ENCODE measurements at places on chromosomes 6 and 20.

GRCh38 chr6:144581812-144582537 lies 296.8 kb downstream of the UTRN start:
- no peak for DNase-seq

DNA sequence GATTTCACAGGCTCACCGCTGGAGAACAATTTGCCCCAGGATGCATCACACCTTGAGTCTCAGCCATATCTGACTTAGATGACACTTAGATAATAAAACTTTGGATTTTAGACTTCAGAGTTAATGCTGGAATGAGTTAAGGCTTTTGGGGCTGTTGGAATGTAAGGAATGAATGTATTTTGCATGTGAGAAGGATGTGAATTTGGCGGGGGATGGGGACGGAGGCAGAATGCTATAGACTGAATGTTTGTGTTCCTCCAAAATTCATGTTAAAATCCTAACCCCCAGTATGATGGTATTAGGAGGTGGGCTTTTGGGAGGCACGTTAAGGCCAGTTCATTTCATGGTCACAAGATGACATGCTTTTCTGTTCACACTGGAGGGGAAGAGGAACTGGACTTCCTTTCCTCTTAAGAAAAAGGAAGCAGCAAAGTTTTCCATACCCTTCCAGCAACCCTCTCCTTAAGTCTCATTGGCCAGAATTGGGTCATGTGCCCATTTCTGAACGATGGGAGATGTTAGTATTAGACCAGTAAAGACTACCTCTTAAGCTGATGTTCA lies 5.8 kb upstream of the SRXN1 start:
- DNase-seq: no peak

DNA sequence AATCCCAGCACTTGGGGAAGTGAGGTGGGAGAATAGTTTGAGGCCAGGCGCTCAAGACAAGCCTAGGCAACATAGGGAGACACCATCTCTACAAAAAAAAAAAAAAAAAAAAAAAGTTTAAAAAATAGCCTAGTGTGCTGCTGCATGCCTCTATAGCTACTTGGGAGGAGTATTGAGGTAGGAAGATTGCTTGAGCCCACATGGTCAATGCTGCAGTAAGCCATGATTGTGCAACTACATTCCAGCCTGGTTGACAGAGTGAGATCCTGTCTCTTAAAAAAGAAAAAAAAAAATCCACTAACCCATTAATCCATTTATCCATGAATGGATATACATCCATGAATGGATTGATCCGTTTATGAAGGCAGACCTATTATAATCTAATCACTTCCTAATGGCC lies 1064.6 kb upstream of the EYS start:
- no peak for DNase-seq

GRCh38 chr20:25378189-25378883 lies 12.3 kb downstream of the ABHD12 start:
- no peak for DNase-seq

- DNase-seq: no peak
Measured at GRCh38 chr20:52103335-52103912, 88.2 kb downstream of the ZFP64 start.

- DNase-seq: no peak
Measured at GRCh38 chr20:19749618-19750071, 8.4 kb upstream of the RIN2 start.

DNA sequence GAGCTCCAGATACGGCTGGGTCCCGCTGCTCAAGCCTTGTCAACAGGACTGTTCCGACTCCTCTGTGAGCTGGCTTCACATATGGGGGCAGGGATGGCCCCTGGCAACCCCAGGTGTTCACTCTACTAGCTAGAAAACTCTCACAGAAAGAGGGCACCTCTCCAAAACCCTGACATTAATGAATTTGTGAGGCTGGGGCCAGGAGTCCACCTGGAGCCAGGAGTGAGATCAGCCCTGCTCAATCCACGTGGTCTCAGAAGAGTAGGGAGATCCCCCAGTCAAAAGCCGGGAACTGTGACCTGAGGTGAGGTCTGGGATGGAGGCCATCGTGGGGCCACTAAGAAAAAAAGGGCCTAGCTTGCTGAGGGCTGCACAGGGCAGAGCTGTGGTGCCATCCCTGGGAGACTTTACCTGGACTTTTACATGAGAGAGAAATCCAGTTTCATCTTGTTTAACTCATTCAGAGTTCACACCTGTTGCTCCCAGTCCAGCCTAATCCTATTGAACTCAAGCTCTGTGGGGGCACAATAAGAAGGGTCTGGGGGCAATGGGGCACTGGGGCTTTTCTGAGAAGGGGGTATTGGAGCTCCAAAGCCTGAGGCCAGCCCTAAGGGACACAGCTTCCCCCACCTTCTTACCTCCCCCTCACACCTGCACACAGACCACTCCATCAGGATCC lies 144.3 kb upstream of the MLN start:
- DNase-seq: no peak

DNA sequence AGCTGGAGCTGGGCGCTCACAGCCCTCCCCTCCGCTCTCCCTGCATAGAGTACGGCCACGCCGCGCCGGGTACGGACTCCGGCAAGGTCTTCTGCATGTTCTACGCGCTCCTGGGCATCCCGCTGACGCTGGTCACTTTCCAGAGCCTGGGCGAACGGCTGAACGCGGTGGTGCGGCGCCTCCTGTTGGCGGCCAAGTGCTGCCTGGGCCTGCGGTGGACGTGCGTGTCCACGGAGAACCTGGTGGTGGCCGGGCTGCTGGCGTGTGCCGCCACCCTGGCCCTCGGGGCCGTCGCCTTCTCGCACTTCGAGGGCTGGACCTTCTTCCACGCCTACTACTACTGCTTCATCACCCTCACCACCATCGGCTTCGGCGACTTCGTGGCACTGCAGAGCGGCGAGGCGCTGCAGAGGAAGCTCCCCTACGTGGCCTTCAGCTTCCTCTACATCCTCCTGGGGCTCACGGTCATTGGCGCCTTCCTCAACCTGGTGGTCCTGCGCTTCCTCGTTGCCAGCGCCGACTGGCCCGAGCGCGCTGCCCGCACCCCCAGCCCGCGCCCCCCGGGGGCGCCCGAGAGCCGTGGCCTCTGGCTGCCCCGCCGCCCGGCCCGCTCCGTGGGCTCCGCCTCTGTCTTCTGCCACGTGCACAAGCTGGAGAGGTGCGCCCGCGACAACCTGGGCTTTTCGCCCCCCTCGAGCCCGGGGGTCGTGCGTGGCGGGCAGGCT lies 4.6 kb downstream of the KCNK15 start:
- DNase-seq: no peak

GRCh38 chr6:115854866-115855665 lies 205.6 kb downstream of the FRK start:
- no peak for DNase-seq

DNA sequence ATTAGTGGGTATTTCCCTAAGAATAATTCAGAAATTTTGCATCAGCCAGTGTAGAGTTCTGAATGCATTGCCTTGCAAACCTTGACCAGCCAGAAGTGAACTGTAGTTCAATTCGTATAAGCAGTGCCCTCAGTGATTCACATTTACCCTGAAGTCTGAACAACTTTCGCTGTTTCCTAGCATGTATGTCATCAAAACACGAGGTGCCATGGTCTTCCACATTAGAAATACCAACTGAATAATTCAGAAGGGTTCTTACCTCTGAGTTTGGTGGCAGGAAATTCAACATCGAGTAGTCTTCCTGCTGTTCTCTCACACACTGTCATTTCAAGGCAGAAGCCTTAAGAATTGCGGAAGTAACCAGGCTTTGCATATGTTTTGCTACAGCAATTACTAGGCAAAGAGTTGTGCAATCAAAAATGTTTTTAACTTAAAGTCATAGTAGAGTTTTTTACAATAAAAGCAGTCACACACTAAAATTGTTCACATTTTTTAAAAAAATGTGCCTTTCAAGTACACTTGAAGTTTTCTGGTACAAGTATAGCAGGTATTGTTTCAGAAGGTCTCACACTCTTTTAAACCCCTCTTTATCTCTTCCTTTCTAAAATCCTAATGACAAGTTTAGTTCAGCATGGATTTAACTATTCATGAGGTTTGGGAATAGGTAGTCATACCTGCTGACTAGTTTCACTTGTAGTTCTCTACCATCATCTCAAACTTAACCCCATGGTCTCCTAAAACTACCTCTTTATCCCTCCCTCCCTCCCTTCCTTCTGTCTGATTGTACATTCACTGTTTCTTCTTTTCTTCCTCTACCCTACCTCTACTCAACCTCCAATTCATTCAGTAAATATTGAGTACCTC lies 118.3 kb downstream of the STXBP5 start:
- DNase-seq: no peak

- DNase-seq: no peak
Measured at GRCh38 chr20:43798291-43799149, 71.7 kb upstream of the GTSF1L start.

DNA sequence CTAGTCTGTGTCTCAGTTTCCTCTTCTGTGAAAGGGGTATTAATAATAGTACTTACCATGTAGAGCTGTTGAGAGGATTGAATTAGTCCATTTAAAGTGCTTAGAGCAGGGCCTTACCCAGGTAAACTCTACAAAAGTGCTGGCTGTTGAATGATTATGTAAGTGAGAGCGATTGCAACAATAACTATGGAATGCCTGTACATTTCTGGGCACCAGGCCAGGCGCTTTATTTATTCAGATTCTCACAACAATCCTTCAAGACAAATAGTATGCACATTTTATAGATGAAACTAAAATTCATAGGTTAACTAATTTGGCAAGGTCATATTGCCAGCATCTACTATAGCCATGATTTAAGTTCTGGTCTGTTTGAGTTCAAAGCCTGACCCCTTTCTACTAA lies 78.3 kb upstream of the MMS22L start:
- DNase-seq: no peak

- DNase-seq: no peak
Measured at GRCh38 chr6:10355115-10355702, 59.7 kb downstream of the TFAP2A start.

DNA sequence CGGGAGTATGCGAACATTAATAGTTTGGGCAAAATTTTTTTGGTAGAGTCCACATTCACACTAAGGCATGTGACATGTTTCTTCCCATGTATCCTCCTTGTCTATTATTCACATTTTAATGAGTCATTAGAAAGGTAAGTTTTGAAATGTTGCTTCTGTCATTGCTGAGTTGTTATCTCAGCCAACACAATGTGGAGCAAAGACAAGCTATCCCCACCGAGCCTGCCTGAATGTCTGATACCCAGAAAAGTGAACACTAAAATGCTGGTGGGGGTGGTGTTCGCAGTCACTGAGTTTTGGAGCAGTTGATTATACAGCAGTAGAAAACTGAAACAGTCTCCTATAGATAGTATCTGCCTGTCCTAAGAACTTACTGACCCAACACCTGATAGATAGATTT lies 68.3 kb upstream of the ASF1A start:
- DNase-seq: no peak

DNA sequence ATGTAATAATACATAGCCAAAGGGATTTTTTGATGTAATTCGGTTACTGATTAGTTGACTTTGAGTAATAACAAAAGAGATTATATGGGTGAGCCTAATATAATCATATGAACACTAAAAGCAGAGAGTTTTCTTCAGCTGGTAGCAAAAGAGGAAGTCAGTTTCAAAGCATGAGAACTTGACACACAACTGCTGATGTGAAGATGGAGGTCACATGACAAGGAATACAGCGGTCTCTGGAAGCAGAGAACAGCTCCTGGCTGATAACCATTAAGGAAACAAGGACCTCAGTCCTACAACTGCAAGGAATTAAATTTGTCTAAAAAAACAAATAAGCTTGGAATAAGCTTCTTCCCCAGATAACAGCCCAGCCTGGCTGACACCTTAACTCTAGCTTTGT lies 154.5 kb upstream of the PRND start:
- no peak for DNase-seq

DNA sequence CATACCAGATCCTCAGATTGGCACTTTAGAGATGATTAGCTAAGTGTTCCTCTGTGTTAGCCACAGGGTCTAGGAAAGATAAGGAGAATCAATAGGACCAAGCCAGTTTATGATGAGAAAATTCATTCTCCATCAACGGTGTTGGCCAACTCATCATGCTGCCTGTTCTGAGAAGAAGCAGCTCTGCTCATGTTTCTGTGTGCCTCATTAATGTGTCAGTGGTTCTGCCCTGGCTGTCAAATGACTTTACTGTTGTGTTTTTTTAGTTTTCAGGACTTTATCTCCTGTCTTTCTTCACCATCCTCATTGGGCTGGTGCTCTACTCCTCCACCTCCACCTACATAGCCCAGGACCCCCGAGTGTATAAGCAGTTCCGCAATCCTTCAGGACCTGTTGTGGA lies 234.3 kb upstream of the PLN start:
- DNase-seq: no peak

DNA sequence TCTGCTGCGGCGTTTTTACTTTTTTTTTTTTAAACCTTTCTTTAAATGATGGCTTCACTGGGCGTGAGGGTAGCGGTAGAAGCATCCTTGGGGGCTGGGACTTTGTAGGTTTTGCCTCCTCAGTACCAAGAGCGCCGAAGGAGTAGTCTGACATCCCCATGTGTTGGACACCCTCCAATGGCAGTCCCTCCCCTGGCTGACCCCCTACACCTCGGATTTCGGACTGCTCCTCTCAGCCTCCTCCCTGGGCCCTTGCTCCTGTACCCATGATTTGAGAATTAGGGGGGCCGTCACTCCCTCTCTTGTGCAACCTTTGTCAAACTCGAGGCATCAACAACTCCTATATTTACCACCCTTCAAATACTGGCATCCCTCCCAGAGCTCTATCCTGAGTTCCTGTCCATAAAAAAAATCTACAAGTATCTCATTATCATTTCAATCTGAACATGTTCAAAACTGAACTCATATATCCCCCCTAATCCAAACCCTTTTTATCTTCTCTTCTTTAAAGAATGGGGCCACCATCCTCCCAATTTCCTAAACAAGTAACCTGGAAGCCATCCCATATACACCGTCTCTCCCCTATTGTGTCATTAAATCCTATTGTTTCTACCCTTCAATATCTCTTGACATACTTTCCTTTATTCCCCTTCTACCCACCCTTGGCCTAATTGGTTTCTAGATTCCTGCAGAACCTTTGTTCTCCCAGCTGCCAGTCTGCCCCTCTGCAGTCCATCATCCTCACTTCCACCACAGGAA lies 1.2 kb upstream of the ARFGEF3 start:
- DNase-seq: no peak

GRCh38 chr6:22328474-22328873 lies 31.6 kb upstream of the PRL start:
- no peak for DNase-seq

- no peak for DNase-seq
Measured at GRCh38 chr6:80439721-80440470, 333.4 kb downstream of the BCKDHB start.

DNA sequence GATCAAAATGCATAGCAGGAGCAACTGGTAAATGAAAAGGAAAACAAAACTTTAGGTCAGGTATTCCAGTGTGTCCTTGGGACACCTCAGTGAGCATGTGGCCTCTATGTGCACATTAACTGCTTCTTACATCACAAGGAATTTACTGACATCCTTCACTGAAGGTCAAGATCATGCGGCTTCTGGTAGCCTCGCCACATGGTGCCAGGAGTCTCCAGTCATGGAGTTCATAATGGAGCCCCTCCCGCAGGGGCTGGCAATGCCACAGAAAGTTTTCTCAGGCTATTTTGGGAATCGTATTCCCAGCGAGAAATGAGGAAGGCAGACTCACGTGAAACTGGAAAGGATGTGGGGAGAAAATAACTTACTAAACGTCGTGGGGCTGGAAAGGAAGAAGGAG lies 19.7 kb upstream of the SLC22A3 start:
- no peak for DNase-seq

GRCh38 chr6:137202078-137202477 lies 17.1 kb downstream of the IFNGR1 start:
- no peak for DNase-seq

- DNase-seq: peak; percentile 38
Measured at GRCh38 chr20:24027229-24027628, 38.6 kb upstream of the GGTLC1 start.

All from stimulated activated effector memory CD8-positive, alpha-beta T cell treated with anti-CD3 and anti-CD28 coated beads, Interleukin-12 subunit alpha, Interleukin-12 subunit beta, amount 100 ng/mL, for 72 hours (primary cell).